ENCODE measurements at places on chromosomes 5 and 9. TPM values are rescaled to one million over a fixed set of nuclear protein-coding genes. Genes with fewer than 3 reads are reported as not detected.

GRCh38 chr5:77662635-77663034 is 24.1 kb upstream of the OTP start:
- no peak for DNase-seq

The RFX3 gene
- 4.0 TPM for total RNA-seq

GRCh38 chr5:71828291-71829040 is 109.4 kb downstream of the CARTPT start:
- DNase-seq, result no peak

The WDR38 gene
- not detected for total RNA-seq

DNA sequence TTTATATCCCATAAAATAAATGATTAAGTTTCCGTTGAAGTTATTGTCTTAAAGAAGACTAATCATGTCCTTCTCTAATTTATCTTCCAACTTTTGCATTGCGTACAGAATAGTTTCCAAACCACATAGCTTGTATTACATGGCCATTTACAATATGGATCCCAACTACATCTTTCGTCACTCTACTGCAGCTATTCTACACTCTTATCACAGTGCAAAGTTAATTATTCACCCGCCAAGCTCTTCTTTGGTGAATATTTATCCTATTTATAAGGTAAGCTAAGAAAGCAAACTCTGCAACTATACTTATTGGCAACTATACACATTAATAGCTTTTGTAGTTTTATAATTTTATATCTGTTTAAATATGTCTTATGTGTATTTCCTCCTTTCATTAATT is 75.9 kb upstream of the ADAMTS19 start:
- DNase-seq, result no peak

DNA sequence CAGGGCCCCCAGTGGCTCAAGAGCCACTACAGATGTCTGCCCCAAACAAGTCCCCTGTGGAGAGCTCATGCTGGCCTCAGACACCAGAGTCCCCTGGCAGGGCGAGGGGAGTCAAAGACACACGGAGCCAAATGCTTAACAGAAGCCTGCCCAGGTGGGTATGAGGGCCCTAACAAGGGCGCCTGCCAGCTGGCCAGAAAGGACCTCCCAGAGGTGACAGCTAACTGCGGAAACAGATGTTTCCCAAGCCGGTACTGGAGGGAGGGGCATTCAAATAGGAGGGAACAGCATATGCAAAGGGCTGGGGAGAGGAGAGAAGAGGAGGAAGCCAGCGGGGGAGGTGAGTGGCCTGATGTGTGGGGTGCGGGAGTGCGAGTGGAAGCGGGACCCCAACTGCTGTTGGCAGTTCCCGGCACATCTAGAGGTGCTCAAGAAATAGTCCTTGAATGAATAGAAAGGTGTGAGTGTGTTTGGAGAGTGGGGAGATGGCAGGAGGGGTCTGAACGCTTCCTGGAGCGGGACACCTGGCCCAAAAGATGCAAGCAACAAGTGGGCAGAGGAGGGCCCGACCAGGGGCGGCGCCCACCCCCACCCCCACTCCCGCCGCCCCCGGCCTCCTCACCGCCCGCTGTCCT is 824 bp downstream of the MXD3 start:
- no peak for DNase-seq

DNA sequence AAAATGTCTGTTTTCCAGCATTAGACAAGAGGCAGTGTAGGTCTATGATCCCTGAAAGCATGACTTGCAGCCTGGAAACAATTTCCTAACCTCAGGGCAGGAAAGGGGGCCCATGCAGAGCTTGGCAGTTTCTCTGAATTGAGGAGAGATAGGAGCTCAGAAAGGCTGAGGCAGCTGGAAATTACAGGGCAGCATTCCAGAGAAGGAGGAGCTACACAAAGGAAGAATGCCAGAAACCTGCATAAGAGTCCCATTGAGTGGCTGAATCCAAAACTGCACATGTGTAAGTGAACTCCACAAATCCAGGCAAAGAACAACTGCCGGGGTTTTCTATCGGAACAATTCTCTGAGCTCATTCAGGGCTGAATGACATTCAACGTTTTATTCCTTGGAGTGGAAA is 346.8 kb downstream of the PIK3R1 start:
- DNase-seq, result no peak

GRCh38 chr9:126430124-126430523 is 103.5 kb downstream of the MVB12B start:
- no peak for DNase-seq

DNA sequence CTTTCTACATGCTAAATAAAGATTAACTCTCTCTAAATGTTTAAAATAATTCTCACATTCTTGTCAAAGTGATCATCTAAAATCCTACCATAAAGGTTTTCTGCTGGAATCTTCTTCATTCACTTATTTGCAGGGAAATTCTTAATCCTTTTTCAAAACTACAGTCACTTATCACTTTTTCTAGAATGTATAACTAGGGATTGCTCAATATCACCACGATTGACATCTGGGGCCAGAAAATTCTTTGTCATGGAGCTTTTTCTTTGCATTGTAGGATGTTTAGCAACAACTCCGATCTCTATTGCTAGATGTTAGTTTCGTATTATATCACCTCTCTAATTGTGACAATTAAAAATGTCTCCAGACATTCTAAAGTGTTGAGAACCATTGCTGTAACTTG is 344.9 kb upstream of the PIK3R1 start:
- DNase-seq, result no peak

- no peak for DNase-seq
Measured at GRCh38 chr5:10982626-10983025, 221.6 kb upstream of the DAP start.

Data from chondrocyte (in vitro differentiated cells).